Activated CD4-positive, alpha-beta T cell treated with anti-CD3 and anti-CD28 coated beads for 48 hours (primary cell): ENCODE measurements at places on chromosomes 1 and 21.

DNA sequence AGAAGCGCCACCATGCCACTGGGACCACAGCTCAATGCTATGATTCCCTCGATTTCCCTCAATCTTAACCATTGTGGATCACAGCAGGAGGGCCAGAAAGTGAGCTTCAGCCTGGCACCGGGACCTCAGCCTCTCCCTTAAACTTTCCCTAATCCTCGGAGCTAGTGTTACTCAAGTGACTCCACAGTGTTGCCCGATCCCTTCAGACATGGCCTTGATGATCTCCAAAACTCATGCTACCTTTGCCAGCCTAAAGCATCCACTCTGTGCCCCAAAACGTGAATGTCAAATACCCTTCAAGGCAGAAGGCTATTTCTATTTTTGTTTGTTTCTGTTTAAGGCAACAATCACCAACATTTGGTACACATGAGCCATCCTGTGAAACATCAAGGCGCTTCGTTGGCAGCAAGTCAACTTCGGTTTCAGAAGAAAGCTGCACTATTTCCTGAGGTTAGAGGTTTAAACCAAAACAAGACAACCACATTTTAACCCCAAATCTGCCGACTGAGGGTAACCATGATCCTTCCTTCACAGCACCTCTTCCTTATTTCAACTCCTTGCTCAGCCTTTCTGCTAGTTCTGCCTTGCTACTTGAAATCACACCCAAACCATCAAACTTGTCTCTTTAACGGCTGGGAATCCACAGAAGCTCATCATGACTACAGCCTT, 94.4 kb upstream of the KRTAP19-8 start:
- DNase-seq: peak; percentile 76

- DNase-seq: no peak
These were observed 13.5 kb downstream of the FALEC start for GRCh38 chr1:150529017-150529416.

DNA sequence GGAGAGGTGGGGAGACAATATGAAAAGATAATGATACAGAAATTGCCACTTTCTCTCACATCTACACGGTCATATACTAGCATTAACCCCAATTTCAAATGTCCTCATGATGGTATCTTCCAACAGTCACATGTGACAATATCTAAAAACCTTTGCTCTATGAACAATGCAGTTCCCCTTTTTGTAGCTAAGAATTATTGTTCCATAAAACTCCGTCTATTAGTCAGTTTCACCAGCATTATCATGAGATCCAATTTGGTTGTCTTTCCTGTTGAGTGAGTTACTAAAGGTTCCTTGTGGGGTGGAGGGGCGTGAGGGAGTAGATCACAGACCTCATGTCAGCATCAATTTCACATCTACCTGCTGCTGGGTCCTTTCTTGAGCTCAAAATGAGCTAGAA, 1.7 kb downstream of the TIAM1 start:
- DNase-seq: no peak

GRCh38 chr1:242556759-242557158, 32.3 kb upstream of the PLD5 start:
- no peak for DNase-seq

- DNase-seq: no peak
These were observed 121.7 kb upstream of the FOXD3 start for GRCh38 chr1:63200676-63201075.

DNA sequence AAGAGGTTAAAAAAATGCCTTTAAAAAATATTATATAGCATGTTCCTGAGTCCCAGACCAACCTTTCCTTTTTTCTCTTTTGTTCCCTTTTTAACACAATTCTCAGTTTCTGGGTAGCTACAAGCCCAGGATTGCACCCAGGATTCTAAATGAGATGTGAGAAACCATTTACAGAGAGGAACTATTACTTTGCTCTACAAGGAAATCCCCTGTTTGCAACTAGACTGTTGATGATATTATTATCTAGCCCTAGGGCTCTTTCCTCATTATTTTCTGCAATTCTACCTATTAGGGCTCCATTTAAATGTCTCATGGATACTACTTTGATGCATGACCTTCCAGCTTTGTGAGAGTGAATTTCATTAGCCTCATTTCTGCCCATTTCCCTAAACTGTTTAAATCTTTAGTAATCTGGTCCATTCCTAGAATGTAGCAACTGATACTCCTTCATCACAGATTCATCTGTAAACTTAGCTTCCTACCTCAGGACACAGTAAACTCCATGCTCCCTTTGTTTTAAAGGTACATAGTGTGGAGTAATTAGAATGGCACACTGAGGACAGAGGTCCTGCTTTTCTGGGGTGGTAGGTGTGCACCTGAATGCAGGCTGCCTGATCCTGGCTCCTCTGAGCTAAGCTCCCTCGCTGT, 7.1 kb upstream of the KIF14 start:
- DNase-seq: no peak

DNA sequence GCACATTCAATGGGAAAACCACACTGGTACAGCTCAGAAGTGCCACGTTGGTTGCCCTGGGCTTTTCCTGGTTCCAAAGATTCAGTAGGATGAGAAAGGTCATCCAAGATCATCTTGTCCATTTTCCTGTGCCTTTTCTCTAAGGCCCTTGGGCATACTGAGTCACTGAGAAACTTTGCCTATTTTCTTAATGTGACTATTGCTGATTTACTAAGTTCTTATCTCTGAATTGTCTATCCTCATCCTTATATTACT, 57.2 kb upstream of the HSD17B7 start:
- no peak for DNase-seq

GRCh38 chr1:83761167-83762038, 237.5 kb downstream of the TTLL7 start:
- peak; percentile 11 for DNase-seq

- DNase-seq: no peak
These were observed 223.8 kb downstream of the KCNH1 start for GRCh38 chr1:210910020-210910575.

DNA sequence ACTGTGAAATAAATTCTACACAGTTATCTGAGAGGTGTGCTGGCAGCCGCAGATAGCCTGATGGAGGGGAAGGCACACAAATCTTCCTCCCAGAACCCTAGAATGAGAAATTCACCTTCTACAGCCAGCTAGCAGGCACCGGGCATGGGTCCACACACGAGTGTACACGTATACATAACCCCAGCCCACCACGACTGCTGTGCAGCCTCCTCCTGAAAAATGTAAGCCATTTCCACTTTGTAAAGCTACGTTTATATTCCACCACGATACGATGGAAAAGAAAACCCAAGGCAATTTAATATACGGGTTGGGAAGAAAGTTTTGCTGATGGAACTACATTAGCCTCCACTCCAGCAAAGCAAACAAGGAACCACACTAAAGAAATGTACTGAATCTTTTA, 1.8 kb downstream of the BTG3 start:
- peak; percentile 4 for DNase-seq

GRCh38 chr1:230899841-230900251, 31.5 kb upstream of the C1orf198 start:
- DNase-seq: no peak

DNA sequence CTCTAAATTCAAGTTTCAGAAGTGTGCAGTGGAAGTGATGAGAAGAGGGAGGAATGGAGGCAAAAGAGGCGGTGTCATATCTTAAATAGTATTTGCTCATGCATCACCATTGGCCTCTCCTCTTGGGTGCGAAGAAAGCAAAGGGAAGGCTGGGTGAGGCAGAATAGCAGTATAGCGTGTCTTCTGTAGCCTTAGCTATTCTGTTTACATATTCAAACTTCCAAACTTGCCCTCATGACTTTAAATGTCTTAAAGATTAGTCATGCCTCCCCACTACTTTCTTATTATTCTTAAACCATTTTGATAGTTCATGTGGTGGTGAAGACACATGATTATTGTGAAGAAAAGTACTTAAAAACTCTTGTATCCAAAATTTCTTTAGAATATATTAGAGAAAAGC, 104.6 kb upstream of the TENT5C start:
- no peak for DNase-seq

DNA sequence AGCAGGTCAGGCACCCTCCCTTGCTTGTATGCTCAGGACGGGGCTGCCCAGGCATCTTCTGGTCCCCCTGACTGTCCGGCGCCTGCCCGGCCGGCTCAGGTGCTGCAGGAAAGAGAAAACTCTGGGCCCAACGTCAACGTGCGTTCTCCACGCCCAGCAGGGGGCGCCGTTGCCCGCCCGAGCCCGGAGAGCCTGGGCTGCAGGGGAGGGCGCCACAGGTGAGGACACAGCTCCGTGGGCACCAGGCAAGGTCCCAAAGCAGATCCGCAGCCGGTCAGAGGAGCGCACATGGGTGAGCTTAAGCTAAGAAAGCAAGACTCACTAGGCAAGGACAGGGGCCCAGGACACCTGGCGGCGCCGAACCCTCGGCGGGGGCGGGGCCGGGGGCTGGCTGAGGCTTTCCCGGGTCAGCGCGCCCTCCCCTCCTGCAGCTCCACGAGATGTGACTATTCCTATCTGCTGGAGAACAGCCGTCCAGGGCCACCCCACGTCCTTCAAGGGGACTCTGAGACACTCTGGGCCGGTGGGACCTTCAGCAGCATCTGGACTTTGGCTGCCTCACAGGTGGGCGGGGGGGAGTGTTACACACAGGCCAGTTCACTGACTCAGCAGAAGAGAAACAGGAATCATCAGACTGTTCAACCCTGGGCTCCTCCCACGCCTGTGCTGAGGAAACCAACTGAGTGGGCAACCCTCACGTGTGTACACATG, 29.3 kb downstream of the KRTAP10-1 start:
- peak; percentile 83 for DNase-seq

GRCh38 chr1:232452736-232453440, 177.0 kb downstream of the SIPA1L2 start:
- DNase-seq: no peak

- DNase-seq: no peak
These were observed 16.6 kb downstream of the SDCCAG8 start for GRCh38 chr1:243272401-243272800.

DNA sequence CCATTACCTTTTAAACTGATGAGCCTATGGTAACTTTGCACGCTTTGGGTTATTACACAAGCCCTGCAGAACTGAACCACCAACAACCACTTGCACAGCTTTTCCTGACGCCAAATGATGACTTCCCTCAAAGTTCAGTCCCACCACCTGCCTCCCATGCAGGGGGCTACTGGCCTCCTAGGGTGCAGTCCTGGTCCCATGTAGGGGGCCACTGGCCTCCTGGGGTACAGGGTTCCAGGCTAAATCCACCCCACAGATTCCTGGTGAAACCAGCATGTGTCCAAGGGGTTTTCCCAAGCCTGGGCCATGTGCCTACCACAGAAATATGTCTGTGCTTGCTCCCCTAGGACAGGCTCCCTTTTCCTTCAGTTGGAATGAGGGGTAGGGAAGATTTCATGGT, 73.4 kb upstream of the ZNF678 start:
- no peak for DNase-seq

DNA sequence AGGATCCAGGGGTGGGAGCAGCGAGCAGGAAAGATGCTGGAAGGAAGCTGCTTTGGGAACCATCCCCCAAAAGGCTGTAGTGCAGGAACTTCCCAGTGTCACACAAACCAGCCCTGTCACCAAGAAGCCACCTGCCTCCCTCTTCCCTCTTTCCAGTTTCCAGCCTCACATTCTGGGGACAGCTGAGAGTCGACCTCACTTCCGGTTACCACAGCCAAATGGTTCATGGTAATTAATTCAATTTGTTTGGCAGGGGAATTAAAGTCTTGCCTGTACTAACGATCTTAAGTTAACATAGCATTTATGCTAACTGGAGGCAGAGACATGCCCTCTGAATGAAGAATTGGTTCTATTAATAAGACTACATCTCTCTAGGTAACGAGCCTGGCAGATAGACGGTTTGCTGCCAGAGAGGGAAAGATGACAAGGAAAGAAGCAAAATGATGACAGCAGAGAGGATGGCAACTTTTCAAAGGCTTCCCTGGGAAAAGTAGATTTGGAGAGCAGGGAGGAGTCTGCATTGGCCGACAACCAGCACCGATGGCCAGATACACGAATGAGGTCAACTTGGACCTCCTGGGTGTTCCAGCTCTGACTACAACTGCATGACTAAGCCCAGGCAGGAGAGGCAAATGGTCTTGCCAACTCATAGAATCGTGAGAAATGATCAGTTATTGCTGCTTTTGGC, 64.1 kb downstream of the TMCO4 start:
- DNase-seq: no peak

DNA sequence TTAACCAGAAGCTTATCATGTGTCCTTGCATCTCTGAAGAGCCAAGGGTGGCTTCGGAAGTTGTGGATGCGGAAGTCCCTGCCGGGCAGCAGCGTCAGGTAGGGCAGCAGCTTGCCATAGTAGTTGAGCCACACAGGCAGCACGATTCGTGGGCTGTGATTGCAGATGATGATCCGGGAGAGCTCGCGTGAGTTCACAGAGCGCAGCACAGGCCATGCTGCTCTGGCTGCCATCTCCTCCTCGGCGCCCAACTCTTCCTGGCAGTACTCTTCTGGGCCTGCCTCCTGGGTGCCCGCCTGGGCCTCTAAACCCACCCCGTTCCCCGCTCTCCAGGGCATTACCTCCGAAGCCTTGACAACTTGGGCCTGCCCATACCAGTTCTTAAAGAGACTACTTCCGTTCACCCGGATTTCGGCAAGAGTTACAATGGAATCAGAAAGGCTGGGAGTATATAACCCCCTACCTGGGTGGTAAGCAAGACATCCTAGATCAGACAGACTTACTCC, at the start of gene VHLL:
Gene VHLL (minus strand): TSS at position 456 of the 506 bp plus-strand sequence. CDS start 118 bp downstream, at position 338.
- no peak for DNase-seq

DNA sequence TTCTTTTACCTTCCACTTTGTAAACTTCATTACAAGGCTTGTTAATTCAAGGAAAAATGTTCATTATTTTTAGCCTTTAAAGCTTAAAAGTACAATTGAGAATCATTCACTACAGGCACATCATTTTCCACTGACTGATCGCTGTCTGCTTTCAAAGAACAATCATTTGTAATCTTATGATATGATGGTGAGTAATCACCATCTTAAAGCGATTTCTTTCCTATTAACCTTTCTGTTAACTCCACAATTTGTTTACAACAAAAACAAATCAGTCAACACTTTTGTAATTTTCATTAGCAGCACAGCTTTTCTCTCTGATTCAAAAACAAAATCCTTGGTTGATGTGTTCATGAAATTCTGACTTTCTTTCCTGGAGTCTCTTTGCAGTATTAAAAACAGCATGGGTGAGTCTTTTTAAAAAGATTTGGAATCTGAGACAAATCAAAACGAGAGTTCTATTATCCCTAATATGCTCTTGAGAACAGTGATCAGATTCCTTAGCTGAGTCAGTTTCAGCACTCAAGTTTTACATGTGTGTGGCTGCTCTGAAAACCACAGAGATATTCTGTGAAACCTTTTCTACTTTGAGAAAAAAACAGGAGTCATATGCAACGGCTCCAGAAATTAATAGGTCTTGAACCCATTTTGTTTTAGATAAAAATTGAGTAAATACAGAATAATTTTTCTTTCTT, 145.8 kb upstream of the TMPRSS15 start:
- DNase-seq: no peak

DNA sequence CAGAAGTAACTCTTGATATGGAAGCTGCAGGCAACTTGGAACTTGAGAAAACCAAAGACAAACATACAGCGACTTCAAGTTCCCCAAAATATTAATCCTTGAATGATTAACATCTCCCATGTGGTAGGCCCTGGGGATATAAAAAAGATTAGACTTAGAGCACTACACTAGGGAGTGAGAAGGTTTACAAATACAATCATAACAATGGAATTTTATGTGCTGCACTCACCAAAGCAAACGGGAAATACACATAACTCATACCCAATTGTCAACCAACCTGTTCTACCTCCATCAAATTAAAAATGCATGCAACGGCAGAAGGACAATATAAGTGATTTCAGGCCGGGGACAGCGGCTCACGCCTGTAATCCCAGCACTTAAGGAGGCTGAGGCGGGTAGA, 3.7 kb downstream of the SMYD3 start:
- no peak for DNase-seq
